NCI-H526 treated with DMSO at 0.1 percent for 48 hours (cell line): ENCODE measurements at places on chromosomes 6 and 20.

DNA sequence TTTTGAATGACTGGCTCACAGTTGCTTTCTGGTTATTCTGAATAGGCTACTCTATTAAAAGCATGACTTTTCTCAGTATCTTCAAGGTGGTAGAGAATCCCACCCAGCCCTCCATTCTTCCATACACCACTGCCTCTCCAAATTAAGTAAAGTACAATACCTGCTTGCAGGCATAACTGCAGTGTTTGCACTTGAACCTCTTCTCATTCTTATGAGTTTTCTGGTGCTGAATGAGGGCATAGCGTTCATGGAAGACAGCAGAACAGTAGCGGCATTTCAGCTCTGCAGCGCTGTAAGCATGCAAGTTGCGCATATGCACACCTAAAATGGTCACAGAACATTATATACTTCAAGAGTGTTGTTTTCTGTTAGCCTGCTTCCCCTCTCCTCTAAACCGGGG lies 12.5 kb downstream of the CTCFL start:
- no peak for DNase-seq

DNA sequence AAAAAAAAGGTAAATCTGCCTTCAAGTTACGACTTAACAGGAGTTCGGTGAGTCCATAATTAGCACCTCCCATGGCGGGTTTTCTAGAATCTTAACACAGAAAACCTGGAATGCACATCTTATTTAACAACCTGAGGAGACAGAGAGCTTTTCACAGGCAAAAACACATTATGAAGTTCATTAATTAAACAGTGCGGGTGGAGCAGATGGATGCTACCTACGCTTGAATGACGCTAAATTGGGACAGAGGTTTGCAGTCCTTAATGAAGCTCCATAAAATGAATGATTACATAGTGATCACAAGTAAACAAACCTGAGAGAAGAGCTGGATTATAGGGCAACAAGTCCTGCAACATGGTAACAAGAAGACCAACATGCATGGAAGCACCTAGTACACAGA lies 81.0 kb downstream of the INSM1 start:
- DNase-seq, result no peak

DNA sequence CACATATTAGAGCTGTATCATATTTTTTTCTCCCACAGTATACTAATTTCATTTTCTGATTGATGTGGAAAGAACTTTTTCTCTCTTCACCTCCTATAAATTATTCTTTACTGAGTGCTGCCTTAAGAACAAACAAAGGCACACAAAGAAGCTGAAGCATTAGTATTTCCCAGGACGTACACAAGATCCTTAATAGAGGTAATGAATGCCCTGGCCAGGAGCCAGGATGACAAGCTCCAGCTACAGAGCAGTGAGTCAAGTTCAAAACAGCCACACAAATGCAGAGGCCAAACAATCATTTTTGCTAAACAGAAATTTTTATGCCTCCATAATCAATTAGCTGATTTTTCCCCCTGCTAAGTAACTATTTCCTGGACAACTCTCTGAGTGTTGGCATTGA lies 639.6 kb downstream of the EPHA7 start:
- no peak for DNase-seq

DNA sequence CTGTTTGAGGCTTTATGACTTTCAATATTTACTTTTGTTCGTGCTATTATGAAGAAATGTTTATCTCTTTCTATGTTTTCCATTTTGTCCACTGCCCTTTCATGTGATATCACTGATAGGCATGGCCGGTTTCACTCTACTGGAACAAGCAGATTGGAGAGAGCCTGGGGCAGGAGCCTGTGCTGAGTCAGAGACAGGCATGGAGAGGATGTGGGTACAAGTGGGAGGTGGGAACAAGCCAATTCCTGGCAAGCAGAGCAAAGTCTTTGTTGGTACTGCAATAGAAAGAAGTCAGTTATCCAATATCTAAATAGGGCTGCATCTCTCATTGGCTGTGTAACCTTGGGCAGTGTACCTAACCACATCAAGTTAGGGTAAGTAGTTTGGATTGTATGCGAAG lies 545.6 kb upstream of the MAP3K7 start:
- no peak for DNase-seq

DNA sequence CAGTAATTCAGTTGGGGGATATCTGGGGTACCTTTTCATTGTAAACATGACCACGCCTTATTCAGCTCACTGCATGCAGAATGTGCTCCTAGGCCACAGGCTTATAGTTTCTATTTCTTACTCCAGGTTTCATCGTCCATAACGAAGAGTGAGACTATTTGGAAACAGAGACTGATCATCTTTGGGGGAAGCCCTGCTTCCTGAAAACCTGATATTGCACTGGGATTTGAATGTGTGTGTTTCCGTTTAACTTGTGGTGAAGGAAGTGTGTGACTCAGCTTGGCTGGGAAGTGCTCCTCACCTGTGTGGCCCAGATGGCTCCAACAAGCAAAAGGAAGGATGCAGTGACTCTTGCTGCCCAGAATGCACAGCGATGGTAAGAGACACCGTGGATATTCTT lies 19.6 kb upstream of the LTV1 start:
- DNase-seq, result no peak

DNA sequence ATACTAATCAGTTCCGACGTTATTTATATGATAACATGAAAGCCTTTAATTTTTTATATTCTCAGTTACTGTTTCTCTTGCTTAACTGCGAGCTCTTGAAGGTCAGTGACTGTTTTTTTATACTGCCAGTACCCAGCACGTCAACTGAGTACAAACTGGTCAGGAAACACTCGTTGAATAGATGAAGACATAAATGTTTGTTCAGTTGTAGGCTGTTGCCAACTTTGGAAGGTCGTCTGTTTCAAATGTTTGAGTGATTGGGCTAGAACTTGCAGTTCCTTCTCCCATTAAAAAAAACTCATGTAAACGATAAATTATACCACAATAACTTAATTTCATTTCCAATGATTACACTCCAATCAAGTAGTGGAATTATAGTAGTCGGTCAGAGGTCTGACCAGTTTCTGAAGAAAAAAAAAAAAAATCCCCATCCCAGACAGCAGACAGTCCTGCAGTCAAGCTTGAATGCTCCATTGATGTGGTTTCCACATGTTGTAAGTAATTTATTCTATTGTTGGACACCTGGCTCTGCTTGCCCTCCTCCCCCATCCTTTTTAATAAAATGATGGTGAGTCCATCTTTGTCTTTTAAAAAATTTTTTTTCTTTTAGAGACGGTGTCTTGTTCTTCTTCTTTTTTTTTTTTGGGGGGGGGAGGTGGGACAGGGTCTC lies 81.1 kb downstream of the SASH1 start:
- DNase-seq, result peak; percentile 42

- DNase-seq, result no peak
Measured at GRCh38 chr20:9440892-9441291, 73.5 kb upstream of the LAMP5 start.

- no peak for DNase-seq
Measured at GRCh38 chr6:147071776-147072175, 132.4 kb upstream of the STXBP5 start.
